Glutamatergic neuron (in vitro differentiated cells): ENCODE measurements at places on chromosomes 6 and 20. TPM values are rescaled to one million over a fixed set of nuclear protein-coding genes. Genes with fewer than 3 reads are reported as not detected.

The SPATA2 gene
- 9.7 TPM for total RNA-seq

DNA sequence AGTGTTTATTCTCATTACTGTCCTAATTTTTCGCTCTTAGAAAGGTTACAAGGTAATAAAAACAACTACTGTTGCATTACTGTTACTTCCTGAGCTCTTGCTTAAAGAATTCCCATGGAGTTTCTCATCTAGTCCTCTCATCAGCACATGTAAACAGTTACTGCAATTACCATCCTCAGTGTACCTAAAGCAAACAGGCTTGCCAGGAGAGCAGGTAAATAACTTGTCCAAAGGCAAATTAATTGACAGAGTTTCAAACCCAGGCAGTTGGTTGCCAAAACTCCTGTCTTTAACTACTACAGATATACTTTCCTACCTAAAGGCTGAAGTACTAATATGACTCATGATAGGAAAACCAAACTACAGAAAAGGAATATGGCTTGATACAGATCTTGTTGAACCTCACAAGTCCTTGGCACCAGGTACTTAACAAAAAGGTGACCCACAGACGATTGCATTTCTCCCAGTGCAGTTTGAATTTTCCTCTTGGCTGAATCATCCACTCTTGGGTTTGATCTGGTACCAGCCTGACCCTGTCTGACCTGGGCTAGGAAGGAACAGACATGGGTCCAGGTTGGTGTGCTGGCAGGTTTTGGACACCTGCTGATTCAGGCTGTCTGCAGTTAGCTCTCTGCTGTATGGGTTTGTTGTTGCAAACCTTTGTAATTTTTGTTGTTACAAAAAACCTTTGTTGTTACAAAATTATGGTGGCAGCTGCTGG is 153.0 kb downstream of the CFAP61 start:
- peaks cover 3% of the 10 kb centered on the region for H3K36me3 ChIP-seq
- no peak overlapping the region for H3K4me3 ChIP-seq
- H3K27ac ChIP-seq: peak overlapping the region; percentile 69
- no peak for DNase-seq
- H3K4me1 ChIP-seq: peaks cover 54% of the 10 kb centered on the region

The SLC16A10 gene
- total RNA-seq: 4.1 TPM

The LTB gene
- not detected for total RNA-seq

GRCh38 chr20:17680836-17681725 is 961 bp downstream of the RRBP1 start:
- H3K27me3 ChIP-seq: peaks cover 13% of the 10 kb centered on the region
- H3K27ac ChIP-seq: no peak overlapping the region
- peak; percentile 89 for DNase-seq
- peaks cover 9% of the 10 kb centered on the region for H3K4me1 ChIP-seq
- peak overlapping the region; percentile 72 for H3K4me3 ChIP-seq

DNA sequence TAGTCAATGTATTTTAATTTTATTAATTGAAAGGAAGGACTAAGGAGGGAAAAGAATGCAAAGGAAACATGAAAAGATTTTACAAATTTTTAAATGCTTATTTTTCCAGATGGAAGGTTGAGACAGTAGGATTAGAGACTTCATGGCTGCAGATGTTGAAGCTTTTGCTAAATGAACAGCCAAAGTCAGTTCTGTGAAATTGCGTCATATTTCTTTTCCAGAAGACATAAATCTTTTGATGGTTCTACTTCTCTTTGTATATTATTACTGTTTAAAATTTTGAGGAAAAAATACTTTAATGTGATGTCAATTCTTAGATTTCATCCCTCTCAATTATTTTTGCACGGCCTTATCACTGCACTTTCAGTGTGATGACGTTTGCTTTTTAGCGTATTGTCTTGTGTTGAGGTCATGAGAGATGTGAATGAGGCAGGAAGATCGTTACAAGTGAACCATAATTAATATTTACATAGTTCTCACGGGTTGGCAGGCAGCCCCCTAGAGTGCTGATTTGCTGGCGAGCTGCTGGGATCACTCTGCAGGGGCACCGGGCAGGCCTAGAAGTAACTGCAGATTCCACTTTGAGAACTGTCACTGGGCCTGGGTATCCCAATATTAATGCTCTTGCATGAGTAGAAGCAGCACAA is 158.1 kb downstream of the TBXT start:
- H3K27ac ChIP-seq: peak overlapping the region; percentile 39
- H3K36me3 ChIP-seq: peaks cover 4% of the 10 kb centered on the region
- peaks cover 14% of the 10 kb centered on the region for H3K27me3 ChIP-seq
- peaks cover 20% of the 10 kb centered on the region for H3K4me1 ChIP-seq
- no peak for DNase-seq
